ENCODE measurements at places on chromosomes 1 and 21.

- no peak for DNase-seq
Observed at GRCh38 chr1:37948841-37949240, 2.0 kb upstream of the INPP5B start.

- DNase-seq = no peak
Observed at GRCh38 chr1:208054911-208055379, 144.0 kb upstream of the CD34 start.

- no peak for DNase-seq
Observed at GRCh38 chr1:203185585-203185984, 919 bp downstream of the CHI3L1 start.

- DNase-seq = no peak
Observed at GRCh38 chr1:226017070-226017469, 17.9 kb upstream of the SDE2 start.

DNA sequence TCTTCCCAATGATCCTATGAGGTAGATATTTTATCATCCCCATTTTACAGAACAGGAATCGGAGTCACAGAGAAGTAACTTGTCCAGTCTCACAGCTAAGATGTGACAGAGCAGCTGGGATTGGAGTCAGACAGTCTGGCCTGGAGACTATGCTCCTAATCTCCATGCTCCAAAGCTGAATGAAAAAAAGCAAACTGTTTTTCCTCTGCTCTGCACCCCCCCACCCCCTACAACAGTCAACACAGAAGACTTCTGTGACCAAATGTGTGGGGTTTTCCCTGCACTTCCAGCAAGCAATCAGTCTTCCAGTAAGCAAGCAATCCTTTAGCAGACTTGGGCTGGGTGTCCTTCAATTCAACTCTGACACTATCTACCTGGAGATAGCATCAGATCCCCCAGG is 33.2 kb downstream of the KIRREL1 start:
- DNase-seq = no peak

DNA sequence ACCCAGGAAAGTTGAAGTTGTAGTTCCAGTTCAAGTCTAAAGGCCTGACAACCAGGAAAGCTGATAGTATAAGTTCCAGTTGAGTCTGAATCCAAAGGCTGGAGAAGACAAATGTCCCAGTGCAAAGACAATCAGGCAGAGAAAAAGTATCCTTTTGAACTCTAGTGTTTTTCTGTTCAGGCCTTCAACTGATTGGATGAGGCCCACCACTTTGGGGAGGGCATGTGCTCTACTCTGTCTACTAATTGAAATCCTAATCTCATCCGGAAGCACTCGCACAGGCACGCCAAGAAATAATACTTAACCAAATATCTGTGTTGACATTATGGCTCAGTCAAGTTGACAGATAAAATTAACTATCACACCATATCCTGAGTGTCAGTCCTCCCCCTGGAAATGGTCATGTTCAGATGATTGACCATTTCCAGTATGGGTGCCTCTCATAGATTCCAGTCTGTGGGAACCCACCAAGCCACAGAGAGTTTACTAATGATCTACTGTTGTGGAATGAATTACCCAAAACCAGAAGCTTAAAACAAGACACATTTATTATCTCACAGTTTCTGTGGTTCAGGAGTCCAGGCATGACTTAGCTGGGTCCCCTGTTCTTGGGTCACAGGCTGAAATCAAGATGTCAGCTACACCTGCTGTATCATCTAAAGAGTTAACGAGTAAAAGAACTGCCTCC is 296.3 kb upstream of the ZP4 start:
- no peak for DNase-seq
